ENCODE measurements at places on chromosomes 7 and 10. TPM values are rescaled to one million over a fixed set of nuclear protein-coding genes. Genes with fewer than 3 reads are reported as not detected.

GRCh38 chr10:71433768-71434744 lies 37.3 kb downstream of the CDH23 start:
- no peak overlapping the region for H3K27ac ChIP-seq
- no peaks in the 10 kb centered on the region for H3K36me3 ChIP-seq
- H3K27me3 ChIP-seq, result peaks cover 4% of the 10 kb centered on the region
- no peaks in the 10 kb centered on the region for H3K4me1 ChIP-seq

DNA sequence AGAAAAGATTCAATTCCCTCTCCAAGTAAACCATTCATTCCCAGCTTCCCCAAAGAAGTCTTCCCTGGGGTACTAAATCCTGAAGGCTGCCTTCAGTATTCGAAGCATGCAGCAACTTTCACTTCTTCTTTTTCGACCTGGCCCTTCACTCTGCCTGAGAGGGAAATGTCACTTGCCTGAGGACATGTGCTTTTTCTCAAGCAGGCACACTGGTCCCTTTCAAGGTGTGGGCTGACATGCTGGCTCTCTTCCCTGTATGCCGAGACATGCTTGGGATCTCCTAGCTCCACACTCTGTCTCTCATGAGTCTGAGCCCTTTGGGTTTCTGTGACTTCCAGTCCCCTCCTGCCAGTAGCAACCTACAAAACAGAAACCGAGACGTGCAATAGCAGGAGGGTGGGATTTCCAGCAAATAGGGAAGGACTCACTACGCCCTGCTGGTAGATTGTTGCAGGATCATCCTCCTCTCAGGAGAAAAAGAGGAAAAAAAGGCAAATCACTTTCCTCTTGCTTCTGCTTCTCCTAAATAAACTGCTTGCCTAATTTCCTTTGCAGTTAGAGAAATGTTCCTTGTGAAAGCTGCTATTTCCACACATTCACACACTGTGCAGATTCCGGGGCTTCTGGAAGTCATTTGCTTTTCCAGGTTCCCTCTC lies 33.5 kb downstream of the FIGNL1 start:
- H3K36me3 ChIP-seq, result no peaks in the 10 kb centered on the region
- peaks cover 32% of the 10 kb centered on the region for H3K4me1 ChIP-seq
- H3K27me3 ChIP-seq, result no peaks in the 10 kb centered on the region

GRCh38 chr10:43795639-43796038 lies 147.0 kb upstream of the ZNF32 start:
- no peak overlapping the region for H3K4me3 ChIP-seq
- DNase-seq, result no peak
- H3K4me1 ChIP-seq, result no peaks in the 10 kb centered on the region
- no peak overlapping the region for H3K27ac ChIP-seq
- H3K36me3 ChIP-seq, result no peaks in the 10 kb centered on the region

DNA sequence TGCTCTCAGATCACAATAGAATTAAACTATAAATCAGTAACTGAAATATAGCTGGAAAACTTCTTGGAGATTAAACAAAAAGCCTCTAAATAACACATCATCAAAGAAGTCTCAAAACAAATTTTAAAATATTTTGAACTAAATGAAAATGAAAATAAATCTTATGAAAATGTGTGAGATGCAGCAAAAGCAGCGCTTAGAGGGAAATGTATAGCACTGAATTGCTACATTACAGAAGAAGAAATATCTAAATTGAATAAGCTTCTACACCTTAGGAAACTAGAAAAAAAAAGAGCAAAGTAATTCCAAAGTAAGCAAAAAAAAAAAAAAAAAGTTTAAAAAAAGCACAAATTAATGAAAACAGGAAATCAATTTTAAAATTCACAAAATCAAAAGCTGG lies 35.2 kb downstream of the LMBR1 start:
- H3K27ac ChIP-seq, result no peak overlapping the region
- peaks cover 3% of the 10 kb centered on the region for H3K4me1 ChIP-seq
- H3K27me3 ChIP-seq, result no peaks in the 10 kb centered on the region
- no peak overlapping the region for H3K4me3 ChIP-seq

GRCh38 chr10:119575991-119576390 lies 20.8 kb downstream of the TIAL1 start:
- peaks cover 50% of the 10 kb centered on the region for H3K36me3 ChIP-seq
- H3K4me3 ChIP-seq, result no peak overlapping the region
- peaks cover 16% of the 10 kb centered on the region for H3K4me1 ChIP-seq
- no peaks in the 10 kb centered on the region for H3K27me3 ChIP-seq

DNA sequence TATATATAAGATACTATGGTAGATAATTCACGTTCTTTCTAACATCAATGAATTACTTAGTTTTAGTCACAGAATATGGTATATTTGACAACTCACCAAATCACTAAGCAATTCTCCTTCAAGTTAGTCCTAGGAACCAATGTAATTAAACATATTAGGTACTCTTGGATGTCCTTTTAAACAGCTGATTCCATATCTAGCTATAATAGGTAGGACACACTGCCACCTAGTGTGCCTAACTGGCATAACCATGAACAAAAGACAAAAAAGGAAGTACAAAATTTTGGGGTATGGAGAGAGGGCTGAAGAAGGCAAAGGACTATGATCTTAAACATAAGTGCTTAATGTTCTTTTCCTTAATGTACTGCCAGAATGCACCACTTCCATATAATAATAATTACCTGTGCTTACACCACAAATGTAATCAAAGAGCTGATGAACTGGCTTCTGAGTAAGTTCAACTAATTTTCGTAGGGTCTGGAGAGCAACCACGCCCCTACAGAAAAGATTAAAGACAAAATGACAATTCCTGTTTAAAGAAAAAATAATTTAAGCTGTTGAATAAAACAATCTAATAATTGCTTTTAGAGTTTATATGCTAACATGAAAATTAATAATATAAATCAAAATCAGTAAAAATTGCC lies 28.7 kb downstream of the PNPLA8 start:
- no peak overlapping the region for H3K27ac ChIP-seq
- peaks cover 10% of the 10 kb centered on the region for H3K36me3 ChIP-seq
- DNase-seq, result peak; percentile 84
- H3K27me3 ChIP-seq, result no peaks in the 10 kb centered on the region
- no peak overlapping the region for H3K4me3 ChIP-seq

- no peak overlapping the region for H3K4me3 ChIP-seq
- peaks cover 20% of the 10 kb centered on the region for H3K4me1 ChIP-seq
- H3K36me3 ChIP-seq, result no peaks in the 10 kb centered on the region
- H3K27ac ChIP-seq, result no peak overlapping the region
Measured at GRCh38 chr10:32981760-32982159, 23.7 kb upstream of the ITGB1 start.

DNA sequence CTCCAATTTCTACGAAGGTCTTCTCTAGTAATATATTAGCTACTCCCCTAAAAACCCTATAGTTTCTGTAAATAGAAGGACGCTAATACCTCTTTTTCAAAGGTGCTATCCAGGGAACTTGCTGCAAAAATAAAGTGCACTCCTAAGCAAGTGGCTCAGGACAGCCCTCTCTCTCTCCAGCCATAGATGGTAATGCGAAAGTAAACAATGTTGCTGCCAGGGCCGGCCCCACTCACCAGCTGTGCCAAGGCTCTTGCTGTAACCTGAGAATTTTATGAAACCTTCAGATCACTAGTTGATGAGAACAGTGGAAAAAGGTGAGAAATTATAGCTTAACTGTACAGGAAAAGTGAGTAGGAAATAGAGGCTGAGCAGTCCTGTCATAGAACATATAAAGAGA lies 10.9 kb upstream of the TAS2R39 start:
- no peak for DNase-seq
- no peaks in the 10 kb centered on the region for H3K36me3 ChIP-seq
- no peak overlapping the region for H3K27ac ChIP-seq
- H3K27me3 ChIP-seq, result peaks cover 2% of the 10 kb centered on the region
- H3K4me1 ChIP-seq, result peaks cover 2% of the 10 kb centered on the region
- H3K4me3 ChIP-seq, result no peak overlapping the region

DNA sequence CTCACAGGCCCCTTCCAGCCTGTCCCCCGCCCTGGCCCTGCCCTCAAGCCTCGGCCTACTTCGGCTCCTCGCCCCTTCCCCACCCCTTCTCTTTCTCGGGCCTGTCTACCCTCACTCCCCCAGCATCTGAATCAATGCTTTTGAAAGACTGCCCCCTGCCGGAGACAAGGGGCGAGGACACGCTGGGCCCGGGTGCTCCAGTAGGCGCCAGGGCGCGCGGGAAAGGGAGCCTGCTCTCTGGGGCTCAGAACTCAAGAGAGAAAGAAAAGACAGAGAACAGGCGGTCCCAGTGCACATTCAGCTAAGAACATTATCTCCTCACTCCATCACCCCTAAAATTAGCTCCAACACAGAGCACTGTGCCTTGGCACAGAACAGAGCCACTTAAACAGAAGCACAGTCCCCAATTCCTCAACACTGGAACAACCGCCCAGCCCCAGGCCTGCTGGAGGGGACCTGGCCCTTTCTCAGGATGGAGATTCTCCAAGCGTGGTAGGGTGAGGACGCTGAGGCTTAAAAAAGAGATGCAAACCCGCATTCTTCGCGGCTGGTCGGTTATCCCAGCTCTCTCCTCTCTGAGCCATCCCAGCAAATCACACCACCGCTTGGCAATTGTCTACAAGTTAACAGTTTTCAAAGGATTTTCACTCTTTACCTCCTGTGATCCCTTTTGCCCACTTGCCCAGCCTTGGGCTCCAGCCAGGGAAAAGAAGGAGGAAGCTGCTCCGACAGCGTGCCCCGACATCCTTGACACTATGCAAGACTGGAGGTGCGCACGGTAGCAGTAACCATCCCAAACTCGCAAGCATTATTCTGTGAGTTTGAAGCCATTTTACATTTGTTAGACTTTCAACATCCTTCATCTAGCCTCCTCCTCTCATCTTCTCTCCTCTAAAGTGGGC lies 2.1 kb downstream of the GIGYF1 start:
- H3K36me3 ChIP-seq, result peaks cover 17% of the 10 kb centered on the region
- DNase-seq, result peak; percentile 95
- peak overlapping the region; percentile 95 for H3K4me3 ChIP-seq
- peaks cover 9% of the 10 kb centered on the region for H3K27me3 ChIP-seq
- H3K27ac ChIP-seq, result peak overlapping the region; percentile 57

DNA sequence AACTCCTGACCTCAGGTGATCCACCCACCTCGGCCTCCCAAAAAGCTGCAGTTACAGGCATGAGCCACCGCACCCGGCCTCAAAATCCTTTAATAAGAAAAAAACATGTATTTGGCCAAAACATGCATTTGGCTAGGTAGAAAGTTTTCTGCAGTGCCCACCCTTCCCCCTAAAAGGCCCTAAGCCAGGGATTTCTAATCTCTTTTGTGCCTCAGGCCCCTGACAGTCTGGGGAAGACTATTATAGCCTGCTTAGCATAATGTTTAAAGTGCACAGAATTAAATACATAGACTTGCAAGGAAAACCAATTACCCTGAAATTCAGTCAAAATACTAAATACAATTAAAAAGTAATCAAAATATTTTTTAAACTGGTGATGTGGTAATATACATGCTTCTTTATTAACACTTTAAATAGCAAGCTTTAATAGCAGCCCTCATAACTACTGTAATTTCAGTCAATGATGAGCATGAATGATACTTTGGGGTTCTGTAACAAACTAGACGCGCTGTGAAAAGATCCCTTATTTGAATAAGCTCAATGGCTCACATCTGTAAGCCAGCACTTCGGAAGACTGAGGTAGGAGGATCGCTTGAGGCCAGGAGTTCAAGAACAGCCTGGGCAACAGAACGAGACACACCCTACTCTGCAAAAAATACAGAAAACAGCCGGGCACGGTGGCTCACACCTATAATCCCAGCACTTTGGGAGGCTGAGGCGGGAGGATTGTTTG lies 29.9 kb downstream of the SPDYE6 start:
- peaks cover 16% of the 10 kb centered on the region for H3K27me3 ChIP-seq
- H3K4me1 ChIP-seq, result peaks cover 2% of the 10 kb centered on the region
- H3K36me3 ChIP-seq, result no peaks in the 10 kb centered on the region
- H3K27ac ChIP-seq, result no peak overlapping the region
- no peak overlapping the region for H3K4me3 ChIP-seq

- H3K36me3 ChIP-seq, result no peaks in the 10 kb centered on the region
- no peak overlapping the region for H3K27ac ChIP-seq
- no peaks in the 10 kb centered on the region for H3K4me1 ChIP-seq
- H3K4me3 ChIP-seq, result no peak overlapping the region
- no peaks in the 10 kb centered on the region for H3K27me3 ChIP-seq
Measured at GRCh38 chr10:77537071-77537470, 100.5 kb downstream of the KCNMA1 start.

DNA sequence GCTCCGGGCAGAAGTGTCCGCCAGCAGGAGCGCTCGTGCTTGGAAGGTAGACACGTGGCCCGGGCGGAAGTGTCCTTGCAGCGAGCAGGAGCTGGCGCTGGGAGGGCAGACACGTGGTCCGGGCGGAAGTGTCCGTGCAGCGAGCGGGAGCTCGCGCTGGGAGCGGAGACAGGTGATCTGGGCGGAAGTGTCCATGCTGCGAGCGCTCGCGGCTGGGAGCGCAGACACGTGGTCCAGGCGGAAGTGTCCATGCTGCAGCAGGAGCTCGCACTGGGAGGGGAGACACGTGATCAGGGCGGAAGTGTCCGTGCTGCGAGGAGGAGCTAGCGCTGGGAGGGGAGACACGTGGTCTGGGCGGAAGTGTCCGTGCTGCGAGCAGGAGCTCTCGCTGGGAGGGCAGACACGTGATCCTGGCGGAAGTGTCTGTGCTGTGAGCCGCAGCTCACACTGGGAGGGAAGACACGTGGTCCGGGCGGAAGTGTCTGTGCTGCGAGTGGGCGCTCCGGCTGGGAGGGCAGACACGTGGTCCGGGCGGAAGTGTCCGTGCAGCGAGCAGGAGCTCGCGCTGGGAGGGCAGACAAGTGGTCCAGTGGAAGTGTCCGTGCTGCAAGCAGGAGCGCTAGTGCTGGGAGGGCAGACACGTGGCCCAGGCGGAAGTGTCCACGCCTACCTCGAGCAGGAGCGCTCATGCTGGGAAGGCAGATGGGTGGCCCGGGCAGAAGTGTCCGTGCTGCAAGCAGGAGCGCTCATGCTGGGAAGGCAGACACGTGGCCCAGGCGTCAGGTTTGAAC lies 41.1 kb upstream of the PRKAR1B start:
- H3K4me1 ChIP-seq, result no peaks in the 10 kb centered on the region
- H3K36me3 ChIP-seq, result peaks cover 27% of the 10 kb centered on the region
- DNase-seq, result no peak
- no peak overlapping the region for H3K4me3 ChIP-seq
- H3K27ac ChIP-seq, result no peak overlapping the region
- H3K27me3 ChIP-seq, result no peaks in the 10 kb centered on the region

Gene VSIR
- 125 TPM for total RNA-seq

Gene EPO
- not detected for total RNA-seq

Gene ADCYAP1R1
- not detected for total RNA-seq

Gene PPP2R2D
- 33.2 TPM for total RNA-seq

Gene LRIT1
- not detected for total RNA-seq

Gene ADRB1
- not detected for total RNA-seq

Gene ANKRD30A
- total RNA-seq, result not detected

Gene MCMBP
- total RNA-seq, result 125 TPM

Gene LIPN
- total RNA-seq, result not detected

Gene GBX1
- not detected for total RNA-seq

Gene PLPP4
- total RNA-seq, result not detected

Gene GPR141
- total RNA-seq, result not detected

Measured in activated CD4-positive, alpha-beta T cell treated with anti-CD3 and anti-CD28 coated beads, Interleukin-2, amount 10 ng/mL, durations not matched to agents 24 days and 14 days (primary cell).